ENCODE measurements at places on chromosomes 6 and 20. TPM values are rescaled to one million over a fixed set of nuclear protein-coding genes. Genes with fewer than 3 reads are reported as not detected.

The SCRT2 gene
- total RNA-seq: not detected

The ANGPT4 gene
- 0.05 TPM for total RNA-seq

The HLA-DQA2 gene
- not detected for total RNA-seq

The MAP1LC3A gene
- 67.1 TPM for total RNA-seq

The SRXN1 gene
- total RNA-seq: 53.8 TPM

The GCNT2 gene
- not detected for total RNA-seq

The ERMARD gene
- 11.1 TPM for total RNA-seq

The NOP56 gene
- 77.4 TPM for total RNA-seq

The RBM24 gene
- total RNA-seq: not detected

The NKAIN2 gene
- not detected for total RNA-seq

The ZC3H12D gene
- total RNA-seq: 0.10 TPM

The KCNS1 gene
- total RNA-seq: 2.4 TPM

The TMEM244 gene
- total RNA-seq: not detected

The RIPPLY2 gene
- total RNA-seq: not detected

The SLC32A1 gene
- total RNA-seq: not detected

The RNF5 gene
- 29.6 TPM for total RNA-seq

The C20orf141 gene
- total RNA-seq: 1.2 TPM

The MAP7 gene
- total RNA-seq: 0.10 TPM

The TRAPPC3L gene
- not detected for total RNA-seq

The TPX2 gene
- 6.8 TPM for total RNA-seq

The RAD21L1 gene
- total RNA-seq: not detected

The CDH22 gene
- total RNA-seq: not detected

The SH3BGRL2 gene
- total RNA-seq: 1.8 TPM

The IL17F gene
- not detected for total RNA-seq

The PBOV1 gene
- total RNA-seq: not detected

The GLP1R gene
- not detected for total RNA-seq

The EPHA7 gene
- 0.05 TPM for total RNA-seq

The MYMX gene
- not detected for total RNA-seq

The GRM4 gene
- total RNA-seq: not detected

The MEI4 gene
- not detected for total RNA-seq

The BNIP5 gene
- total RNA-seq: not detected

The PGBD1 gene
- total RNA-seq: 1.6 TPM

The MATN4 gene
- not detected for total RNA-seq

The STMND1 gene
- not detected for total RNA-seq

The PLCB1 gene
- total RNA-seq: 9.7 TPM

The PROCR gene
- total RNA-seq: 16.8 TPM

The TRIM10 gene
- total RNA-seq: not detected

The PDYN gene
- not detected for total RNA-seq

The KCNK5 gene
- total RNA-seq: not detected

The MAS1 gene
- total RNA-seq: 0.05 TPM

The PTPRT gene
- total RNA-seq: 0.05 TPM

The PIM1 gene
- total RNA-seq: 55.5 TPM

The SPATS1 gene
- total RNA-seq: not detected

The NKX2-2 gene
- total RNA-seq: not detected

The DDRGK1 gene
- total RNA-seq: 45.1 TPM

The CD109 gene
- 22.8 TPM for total RNA-seq

The SCUBE3 gene
- 2.9 TPM for total RNA-seq

The MTFR2 gene
- 1.5 TPM for total RNA-seq

The LMBRD1 gene
- 48.4 TPM for total RNA-seq

The SMLR1 gene
- total RNA-seq: not detected

The MUCL3 gene
- not detected for total RNA-seq

The LAMA4 gene
- 638 TPM for total RNA-seq

The LAMP5 gene
- not detected for total RNA-seq

The KCNK17 gene
- total RNA-seq: not detected

The SOBP gene
- 13.7 TPM for total RNA-seq
